ENCODE measurements at places on chromosomes 13 and 19.

DNA sequence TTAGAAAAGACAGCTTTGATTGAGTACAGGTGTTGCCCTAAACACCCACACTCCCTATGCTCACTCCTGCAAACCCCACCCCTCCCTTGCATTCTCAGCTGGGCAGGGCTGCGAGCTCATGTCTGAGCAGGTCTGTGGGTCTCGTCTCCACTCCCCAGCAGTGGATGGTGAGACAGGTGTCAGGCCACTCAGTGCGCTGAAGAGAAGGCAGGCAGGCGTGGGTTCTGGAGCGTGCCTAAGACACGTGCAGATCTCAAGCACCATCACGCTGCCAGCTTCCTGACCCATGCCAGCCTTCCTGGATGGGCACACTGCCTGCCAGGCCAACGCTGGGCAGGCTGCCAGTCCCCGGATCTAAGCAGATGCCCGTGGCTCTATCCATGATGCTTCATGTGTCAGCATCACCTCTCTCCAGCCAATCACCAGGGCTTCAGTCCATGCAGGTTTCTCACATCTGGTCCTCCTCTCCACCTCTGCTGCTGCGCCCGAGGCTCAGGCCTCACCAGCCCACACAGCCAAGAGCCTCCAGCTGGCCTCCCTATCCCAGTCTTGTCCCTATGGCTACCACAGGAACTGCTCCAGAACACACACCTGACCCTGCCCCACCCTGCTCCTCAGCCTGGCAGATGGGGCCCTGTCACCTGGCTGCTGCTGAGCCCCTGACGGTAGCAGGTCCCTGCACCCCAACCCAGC is 42.6 kb downstream of the EPS15L1 start:
- no peak for DNase-seq

GRCh38 chr19:30163663-30164062 is 208.5 kb upstream of the ZNF536 start:
- DNase-seq = no peak

- DNase-seq = no peak
Observed at GRCh38 chr13:113997845-113998751, 24.2 kb upstream of the C13orf46 start.

GRCh38 chr19:21133633-21134032 is 8.2 kb upstream of the ZNF431 start:
- no peak for DNase-seq

- DNase-seq = no peak
Observed at GRCh38 chr19:19751846-19752245, 18.9 kb upstream of the ZNF14 start.

GRCh38 chr13:48142436-48142835 is 47.5 kb upstream of the MED4 start:
- DNase-seq = peak; percentile 34

GRCh38 chr13:47114030-47114429 is 217.2 kb upstream of the HTR2A start:
- no peak for DNase-seq

DNA sequence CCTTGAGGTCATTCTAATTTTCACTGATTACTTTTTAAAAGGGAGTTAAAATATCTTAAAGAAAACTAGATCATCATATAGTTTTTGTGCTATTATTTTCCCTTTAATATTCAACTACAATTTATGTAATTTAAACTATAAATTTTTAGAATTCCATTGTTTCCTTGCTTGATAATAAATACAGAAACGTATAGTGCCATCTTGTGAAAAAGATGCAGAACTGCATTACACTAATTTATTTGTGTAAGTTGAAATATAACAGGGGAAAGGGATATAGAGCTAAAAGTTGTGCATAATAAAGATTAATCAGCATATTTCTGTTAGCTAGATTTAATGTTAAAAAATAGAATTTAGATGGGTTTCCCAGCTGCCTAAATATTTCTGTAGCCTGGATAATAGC is 61.5 kb upstream of the TDRD3 start:
- no peak for DNase-seq

- no peak for DNase-seq
Observed at GRCh38 chr13:35465371-35465770, 11.1 kb downstream of the MAB21L1 start.

All from stimulated activated naive B cell treated with anti-CD40 and anti-IgM and Interleukin-4, amounts not matched to agents 10 μg/mL and 1 μg/mL and 100 μg/mL, for 72 hours (primary cell).